LHCN-M2 (cell line): ENCODE measurements at places on chromosomes 6 and 20. TPM values are rescaled to one million over a fixed set of nuclear protein-coding genes. Genes with fewer than 3 reads are reported as not detected.

- no peak for DNase-seq
Observed at GRCh38 chr6:75619230-75619899, 17.7 kb downstream of the SENP6 start.

DNA sequence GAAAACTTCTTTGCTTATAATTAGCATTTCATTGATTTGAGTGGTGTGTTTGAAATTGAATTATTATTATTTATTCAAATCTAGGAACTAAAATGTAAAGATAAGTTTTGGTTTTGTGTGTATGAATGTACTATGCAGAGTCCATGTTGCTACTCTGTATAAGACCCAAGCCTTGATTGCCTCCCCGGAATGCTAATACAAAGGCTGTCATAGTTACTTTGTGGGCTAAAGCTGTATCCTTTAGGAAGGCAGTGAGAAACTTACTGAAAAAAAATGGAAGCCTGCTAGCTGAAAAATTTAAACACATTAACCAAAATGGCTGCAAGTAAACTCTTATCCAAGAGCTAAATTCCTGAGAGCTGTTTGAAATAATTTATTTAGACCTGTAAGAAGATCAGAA lies 213.3 kb downstream of the ZFAND3 start:
- DNase-seq, result no peak

DNA sequence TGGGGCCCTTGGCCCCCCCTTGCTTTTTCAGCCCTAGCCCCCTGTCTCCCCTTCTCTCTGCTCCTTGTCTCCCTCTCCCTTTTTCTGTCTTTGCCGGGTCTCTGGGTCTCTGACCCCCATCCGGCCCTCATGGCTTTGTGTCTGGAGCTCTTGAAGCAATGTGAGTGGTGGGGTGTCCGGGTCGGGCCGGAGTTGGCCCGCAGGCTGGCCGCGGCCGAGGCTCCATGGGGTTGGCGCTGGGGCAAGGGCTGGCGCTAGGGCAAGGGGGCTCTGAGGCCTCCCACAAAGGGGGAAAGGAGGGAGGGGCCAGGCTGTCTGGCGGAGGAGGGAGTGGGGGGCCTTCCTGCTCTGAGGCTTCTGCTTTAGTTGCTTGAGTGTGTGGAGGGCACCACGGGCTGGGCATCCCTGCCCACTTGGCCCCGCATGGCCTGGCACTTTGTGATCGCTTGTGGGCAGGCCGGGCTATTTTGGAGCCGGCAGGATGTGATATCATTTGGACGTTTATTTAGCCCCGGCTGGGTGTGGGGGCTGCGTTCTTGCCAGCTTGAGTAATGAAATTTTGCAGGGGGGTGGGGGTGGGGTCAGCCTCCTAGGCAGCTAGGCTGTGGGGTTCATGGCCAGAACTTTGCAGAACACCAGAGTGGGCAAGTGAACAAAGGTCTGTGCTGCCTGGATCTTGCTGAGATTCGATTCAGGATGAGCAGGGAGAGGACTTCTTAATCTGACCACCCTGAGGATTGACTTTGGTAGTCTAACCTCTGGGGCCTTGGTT lies 78.7 kb upstream of the MYL9 start:
- DNase-seq, result peak; percentile 48

GRCh38 chr20:51497542-51498467 lies 44.7 kb downstream of the NFATC2 start:
- no peak for DNase-seq

DNA sequence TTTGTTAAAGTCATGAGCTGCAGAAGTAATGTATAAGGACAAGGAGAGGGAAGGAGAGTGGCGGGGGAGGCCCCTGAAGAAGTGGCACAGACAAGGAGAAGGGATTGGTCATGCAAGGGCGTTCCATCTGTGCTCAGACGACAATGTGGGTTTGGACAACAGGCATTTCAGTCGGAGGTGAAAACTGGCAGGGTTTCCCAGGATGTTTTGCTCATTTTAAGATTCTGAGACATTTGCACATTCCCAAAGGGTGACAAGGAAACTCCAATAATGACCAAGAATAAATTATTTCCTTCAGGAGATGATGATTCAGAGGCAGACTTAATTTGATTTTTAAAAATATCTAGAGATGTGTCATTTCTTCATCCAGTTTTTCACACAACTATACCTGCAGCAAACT lies 181.8 kb downstream of the HIVEP2 start:
- DNase-seq, result peak; percentile 56

DNA sequence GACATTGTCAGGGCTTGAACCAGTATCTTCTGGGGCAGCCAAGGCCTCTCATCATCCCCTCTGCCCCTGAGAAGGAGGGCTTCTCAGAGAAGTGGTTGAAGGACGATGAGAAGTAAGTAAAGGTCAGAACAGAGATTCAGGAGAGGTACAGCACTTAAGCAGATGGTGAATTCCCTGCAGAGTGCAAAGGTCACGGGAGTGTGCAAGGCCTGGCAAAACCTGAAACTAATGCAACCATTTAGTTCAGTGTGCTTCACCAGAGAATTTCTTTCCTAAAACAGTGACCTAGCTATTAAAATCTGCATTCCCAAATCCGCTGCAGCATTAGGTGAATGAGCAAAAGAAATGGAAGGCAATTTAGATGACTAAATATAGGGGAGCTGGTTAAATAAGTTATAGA lies 58.4 kb downstream of the TRERF1 start:
- no peak for DNase-seq

- no peak for DNase-seq
Observed at GRCh38 chr6:150430815-150431214, 62.0 kb downstream of the IYD start.

- DNase-seq, result no peak
Observed at GRCh38 chr6:75495011-75495410, 1.4 kb upstream of the FILIP1 start.

DNA sequence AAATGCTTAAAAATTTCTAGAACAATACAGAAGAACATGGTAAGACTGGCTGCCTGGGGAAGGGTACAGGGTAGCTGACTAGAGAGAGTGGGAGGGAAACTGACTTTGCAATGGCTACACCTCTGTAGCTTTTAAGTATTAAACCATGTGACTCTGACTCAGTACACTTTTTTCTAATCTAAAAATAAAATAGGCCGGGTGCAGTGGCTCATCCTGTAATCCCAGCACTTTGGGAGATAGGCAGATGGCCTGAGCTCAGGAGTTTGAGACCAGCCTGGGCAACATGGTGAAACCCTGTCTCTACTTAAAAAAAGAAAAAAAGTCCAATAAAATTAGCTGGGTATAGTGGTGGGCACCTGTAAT lies 18.5 kb downstream of the ATP9A start:
- peak; percentile 59 for DNase-seq

DNA sequence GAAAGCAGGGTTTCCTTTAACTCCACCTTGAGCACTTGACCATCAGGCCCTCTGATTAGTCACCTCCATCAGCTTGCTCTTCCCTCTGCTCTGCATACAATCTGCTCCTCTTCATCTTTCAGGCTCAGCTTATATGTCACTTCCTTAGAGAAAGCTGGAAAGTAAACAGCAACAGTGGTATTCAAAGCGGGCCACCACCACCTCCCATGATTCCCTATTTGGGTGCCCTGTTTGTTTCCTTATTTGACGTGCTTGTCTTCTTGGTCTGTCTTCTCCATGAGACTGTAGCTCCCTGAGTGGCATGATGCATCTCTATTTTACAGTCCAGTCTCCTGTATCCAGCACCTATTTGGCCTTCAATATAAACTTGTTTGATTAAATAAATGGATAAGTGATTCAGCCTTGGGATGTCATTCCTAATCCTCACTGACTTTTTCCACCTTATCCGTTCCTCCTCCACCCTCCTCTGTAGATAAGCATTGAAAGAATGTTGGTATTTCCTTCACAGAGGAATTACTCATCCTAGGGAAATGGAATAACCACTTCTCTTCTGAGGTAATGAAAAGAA lies 102.8 kb upstream of the SGK1 start:
- DNase-seq, result peak; percentile 62

GRCh38 chr6:451336-451735 lies 59.8 kb downstream of the IRF4 start:
- no peak for DNase-seq

The WFDC12 gene
- total RNA-seq, result not detected in 2 replicates

The ADGRB3 gene
- total RNA-seq, result under 0.01 TPM in 1 of 2 replicates, not detected in the other

The MATN4 gene
- 0.23 TPM in 1 of 2 replicates, not detected in the other for total RNA-seq

The MDFI gene
- 0.23 TPM in 1 of 2 replicates, not detected in the other for total RNA-seq
